ENCODE measurements at places on chromosomes 4 and X.

DNA sequence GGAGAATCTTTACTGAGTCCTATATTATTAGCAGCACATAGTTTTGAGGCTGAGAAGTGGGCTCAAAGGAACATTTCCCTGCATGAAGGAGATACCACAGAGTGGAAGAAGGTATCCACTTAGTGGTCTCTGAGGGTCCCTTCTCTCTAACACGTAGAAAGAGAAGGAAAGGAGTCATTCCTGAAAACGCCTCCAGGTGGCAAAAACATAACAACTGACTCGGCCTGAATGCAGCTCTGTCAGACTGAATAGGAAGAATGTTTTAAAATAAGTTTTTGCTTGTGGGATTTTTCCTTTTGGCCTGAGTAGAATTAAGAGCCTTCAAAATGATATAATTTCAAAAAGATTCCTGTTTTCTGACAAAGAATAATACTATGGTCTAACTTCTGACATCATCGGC is 23.3 kb downstream of the RPGR start:
- no peak for DNase-seq

DNA sequence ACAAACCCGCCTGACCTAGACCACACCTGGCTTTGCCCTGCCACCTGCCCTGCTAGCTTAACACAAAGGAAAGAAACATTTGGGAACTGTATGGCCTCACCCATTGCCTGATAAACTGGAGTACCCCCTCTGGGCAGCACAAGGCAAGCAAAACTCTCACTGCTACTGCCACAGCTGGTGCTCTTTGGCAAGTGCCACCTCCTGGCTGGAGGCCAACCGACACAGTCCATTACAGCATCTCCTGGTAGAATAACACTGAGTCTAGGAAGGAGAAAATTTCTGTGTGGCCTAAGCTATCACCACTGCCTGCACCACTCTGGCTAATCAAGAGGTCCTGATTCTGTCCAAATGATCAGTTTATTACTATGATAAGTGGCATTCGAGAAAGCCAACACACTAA is 18.9 kb upstream of the SPANXN3 start:
- no peak for DNase-seq

- no peak for DNase-seq
These were observed 1248.8 kb downstream of the ADGRL3 start for GRCh38 chr4:62448911-62449310.

DNA sequence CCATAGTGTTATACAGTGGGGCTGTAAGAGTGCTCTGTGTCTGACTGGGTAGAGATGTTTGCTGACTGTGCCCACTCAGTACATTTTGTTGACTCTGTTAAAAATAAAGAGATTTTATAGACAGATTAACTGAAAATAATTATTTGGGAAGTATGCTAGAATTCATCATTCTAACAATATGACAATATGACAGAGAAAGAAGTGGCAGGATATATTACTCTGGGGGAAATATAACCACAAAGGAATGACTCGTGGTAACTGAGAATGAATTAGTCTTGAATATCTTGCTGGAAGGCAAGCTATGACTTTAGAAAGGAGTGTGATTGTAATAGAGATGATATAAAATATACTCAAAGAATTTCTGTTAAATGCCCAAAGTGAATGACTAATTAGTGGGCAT is 46.8 kb downstream of the TMEM165 start:
- no peak for DNase-seq

GRCh38 chr4:174204164-174204831 is 79.2 kb downstream of the FBXO8 start:
- DNase-seq = no peak

- DNase-seq = no peak
These were observed 28.1 kb downstream of the DDIT4L start for GRCh38 chr4:100162027-100162685.

- no peak for DNase-seq
These were observed at the start of gene ART3 for GRCh38 chr4:76074468-76074867. TSS of gene ART3 (plus strand) at chr4:76074709. CDS start at chr4:76075890, 1,181 bp downstream.

DNA sequence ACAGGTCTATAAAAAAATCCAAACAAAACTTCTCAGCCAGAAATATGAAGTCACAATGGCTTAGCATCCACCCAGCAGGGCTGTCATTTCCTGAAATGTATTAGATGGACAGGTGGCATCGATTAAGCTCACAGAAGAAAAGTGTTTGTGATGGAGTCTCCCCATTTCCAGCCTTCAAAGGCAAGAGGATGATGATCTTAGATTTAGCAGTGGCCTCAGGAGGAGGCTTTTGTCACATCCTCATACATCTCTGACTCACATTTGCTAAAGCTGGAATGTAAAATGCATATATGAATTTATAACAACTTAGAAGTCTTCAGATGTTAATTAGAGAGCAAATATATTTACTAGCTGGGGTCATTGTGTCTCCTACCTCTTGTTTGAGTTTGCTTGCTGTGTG is 441.9 kb downstream of the SPRY1 start:
- DNase-seq = no peak

DNA sequence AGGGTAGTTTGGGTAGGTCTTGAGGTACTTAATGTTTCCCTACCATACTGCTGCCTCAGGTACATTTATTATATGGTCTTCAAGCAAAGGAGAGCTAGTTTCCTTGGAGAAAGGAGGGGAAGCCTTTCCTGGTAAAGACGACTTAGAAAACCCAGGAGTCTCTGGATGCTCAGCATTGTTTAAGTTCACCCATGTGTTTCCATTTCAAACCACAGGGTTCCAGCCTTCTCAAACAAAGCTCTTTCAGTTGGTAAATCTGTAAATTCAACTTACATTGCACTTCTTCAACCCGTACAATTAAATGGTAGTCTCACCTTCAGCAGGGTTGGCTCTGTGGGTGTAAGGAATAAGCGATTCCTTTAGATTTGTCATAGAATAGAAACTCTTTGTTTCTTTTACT is 111.9 kb upstream of the UNC5C start:
- DNase-seq = no peak

DNA sequence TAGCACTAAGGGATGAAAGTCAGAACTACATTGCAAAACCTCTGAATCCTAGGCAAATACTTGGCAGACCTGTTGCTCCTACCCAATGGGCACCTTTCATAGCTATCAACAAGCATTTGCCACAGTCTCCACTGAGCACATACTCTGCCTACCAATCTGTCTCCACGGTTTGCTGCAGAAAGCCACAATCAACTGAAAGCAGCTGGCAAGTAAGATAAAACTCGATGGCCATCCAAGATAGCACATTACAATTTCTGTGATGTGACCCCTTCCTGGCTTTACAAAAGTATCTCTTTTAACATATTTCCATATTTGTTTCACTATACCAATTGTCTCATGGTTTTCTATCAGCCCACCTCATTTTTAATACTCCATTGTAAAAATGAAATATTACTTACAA is 1060.5 kb upstream of the INTU start:
- no peak for DNase-seq

DNA sequence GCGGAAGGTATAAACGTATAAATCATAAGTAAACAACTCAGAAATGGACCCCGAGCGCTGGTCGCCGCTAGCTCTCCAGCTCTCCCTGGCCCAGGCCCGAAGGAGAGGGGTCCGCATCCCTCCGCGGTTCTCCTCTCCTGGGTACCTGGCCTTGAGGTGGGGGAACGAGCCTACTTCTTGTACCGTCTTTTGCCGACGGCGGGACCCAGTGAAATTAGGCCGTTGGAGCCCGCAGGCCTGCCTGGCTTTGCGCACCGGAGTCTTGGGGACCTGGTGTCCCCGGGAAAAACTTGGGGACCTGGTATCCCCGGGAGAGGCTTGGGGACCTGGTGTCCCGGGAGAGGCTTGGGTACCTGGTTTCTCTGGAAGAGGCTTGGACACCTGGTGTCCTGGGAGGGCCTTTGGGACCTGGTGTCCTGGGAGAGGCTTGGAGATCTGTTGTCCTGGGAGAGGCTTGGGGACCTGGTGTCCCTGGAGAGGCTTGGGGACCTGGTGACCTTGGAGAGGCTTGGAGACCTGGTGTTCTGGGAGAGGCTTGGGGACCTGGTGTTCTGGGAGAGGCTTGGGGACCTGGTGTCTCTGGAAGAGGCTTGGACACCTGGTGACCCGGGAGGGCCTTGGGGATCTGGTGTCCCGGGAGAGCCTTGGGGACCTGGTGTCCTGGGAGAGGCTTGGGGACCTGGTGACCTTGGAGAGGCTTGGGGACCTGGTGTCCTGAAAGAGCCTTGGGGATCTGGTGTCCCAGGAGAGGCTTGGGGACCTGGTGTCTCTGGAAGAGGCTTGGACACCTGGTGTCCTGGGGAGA is 12.0 kb downstream of the SHOX start:
- DNase-seq = no peak

GRCh38 chr4:150230561-150230960 is 152.3 kb downstream of the DCLK2 start:
- no peak for DNase-seq

GRCh38 chr4:130395871-130396270 is 1299.9 kb downstream of the C4orf33 start:
- no peak for DNase-seq

GRCh38 chr4:61274286-61274685 is 74.2 kb downstream of the ADGRL3 start:
- DNase-seq = no peak

GRCh38 chrX:38616904-38617303 is 55.6 kb downstream of the TSPAN7 start:
- no peak for DNase-seq

GRCh38 chr4:52243367-52243766 is 192.3 kb downstream of the SPATA18 start:
- no peak for DNase-seq

DNA sequence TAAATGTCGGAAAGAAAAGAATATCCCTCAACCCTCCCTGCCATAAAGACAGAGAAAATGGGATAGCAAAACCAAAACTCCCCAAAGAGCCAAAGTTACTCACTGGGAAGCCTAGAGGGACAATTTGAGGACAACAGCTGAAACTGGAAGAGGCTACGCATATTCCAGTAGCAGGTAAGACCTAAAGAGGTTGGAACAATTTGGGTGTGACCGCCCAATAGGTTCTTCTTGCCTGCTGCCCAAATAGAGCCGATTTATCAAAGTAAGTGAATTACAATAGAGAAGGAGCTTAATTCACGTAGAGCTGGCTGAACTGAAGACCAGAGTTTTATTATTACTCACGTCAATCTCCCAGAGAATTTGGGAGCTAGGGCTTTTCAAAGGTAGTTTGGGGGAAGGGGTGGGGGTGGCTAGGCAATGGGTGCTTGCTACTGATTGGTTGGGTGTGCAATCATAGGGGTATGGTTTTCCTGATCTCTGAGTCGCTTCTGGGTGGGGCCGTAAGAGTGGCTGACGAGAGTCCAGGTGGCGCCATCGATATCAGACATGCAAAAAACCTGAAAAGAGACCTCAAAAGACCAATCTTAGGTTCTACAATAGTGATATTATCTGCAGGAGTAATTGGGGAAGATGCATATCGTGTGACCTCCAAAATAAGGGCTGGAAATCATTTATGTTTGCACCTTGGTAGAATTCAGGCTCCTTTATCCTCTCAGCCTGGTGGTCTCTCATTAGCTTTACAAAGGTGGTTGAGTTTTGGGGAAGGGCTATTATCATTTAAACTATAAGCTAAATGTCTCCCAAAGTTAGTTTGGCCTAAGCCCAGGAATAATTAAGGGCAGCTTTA is 39.0 kb upstream of the SLC7A3 start:
- DNase-seq = no peak

DNA sequence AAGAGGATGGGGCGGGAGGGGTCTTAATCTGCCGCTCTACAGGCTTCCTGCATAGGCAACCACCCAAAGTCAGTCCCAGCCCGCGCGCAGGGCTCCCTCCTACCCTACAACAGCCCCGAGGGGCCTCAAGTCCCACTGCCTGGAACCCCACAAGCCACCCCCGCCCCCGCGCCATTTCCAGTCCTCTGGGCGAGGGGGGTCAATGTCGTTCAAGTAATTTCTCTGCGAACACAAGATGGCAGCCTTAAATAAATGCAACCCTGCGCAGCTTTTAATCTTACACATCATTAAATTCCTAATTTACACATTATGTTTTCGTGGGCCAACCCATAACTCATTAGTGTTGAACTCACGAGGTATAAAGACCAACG is 92.9 kb downstream of the BCOR start:
- DNase-seq = no peak

GRCh38 chrX:122567911-122568310 is 616.2 kb upstream of the GRIA3 start:
- DNase-seq = no peak

DNA sequence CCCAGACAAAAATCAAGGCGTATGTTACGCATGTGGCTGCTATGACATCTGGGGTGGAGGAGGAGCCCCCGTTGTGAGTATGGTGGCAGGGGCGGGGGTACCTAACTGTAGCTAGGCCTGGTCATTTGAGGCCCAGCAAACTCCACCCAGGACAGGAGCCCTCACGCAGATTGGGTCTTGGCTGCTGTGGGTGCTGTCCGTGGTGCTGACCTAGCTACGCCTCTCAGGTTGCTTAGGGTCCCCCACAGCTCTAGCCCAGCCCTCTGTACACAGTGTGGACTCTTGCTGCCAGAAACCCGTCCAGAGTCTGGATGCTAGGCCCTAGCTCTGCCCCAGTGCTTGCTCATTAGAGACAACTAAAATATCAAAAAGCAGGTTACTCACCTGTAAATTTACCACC is 146.7 kb upstream of the PSAPL1 start:
- peak; percentile 6 for DNase-seq

GRCh38 chr4:3658530-3658913 is 107.7 kb upstream of the ADRA2C start:
- DNase-seq = no peak

GRCh38 chr4:3684546-3684945 is 81.6 kb upstream of the ADRA2C start:
- DNase-seq = no peak

GRCh38 chr4:16006771-16007446 is 43.9 kb upstream of the FGFBP2 start:
- DNase-seq = no peak

GRCh38 chr4:156291317-156291716 is 337.7 kb upstream of the CTSO start:
- DNase-seq = no peak

DNA sequence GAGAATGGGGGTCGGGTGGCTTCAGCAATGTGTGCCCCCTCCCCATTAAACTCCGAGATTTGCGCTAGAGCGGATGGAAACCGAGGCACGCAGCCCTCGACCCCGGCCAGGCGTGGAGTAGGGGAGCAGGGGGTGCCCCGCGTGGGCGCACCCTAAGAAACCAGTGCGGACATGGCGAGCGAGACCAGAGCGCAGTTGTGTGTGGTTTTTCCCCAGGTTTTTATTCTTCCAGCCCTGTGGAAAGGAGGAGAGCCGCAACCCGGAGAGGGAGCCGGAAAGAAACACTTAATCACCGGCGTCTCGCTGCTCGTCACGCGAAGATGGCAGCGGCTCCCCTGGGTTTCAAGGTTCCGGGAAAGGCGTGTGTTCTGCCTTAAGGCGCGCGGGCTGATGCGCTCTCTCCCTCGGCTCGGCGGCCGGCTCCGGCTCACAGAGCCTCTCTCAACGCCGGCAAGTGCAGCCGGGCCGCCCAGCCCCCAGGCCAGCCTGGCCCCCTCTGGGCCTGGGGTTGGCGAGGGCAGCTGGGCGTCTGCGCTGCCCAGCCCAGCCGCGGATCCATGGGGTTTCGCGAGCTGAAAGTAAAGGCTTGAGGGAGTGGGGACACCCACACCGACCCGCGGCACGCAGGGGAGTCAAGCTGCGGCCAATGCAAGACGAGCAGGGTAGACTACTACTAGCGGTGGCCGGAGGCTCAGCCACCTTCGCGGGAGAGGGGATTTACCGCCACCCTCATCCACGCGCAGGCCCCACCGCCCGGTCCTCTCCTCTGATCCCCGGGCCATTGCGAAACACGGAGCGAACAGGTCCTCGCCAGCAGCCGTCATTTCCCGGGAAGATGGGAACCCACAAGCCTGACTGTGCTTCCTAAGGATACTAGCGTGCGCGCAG is 74.0 kb upstream of the BCOR start:
- DNase-seq = no peak

- DNase-seq = no peak
These were observed 6.1 kb upstream of the IGFBP7 start for GRCh38 chr4:57116245-57116644.

Measured in stimulated activated CD4-positive, alpha-beta T cell treated with anti-CD3 and anti-CD28 coated beads, Interleukin-1b, Interleukin-23, amount 100 ng/mL, for 4 hours (primary cell).